Psoas muscle (tissue), 8 donors: ENCODE measurements at places on chromosomes 11 and 22. TPM values are rescaled to one million over a fixed set of nuclear protein-coding genes. Genes with fewer than 3 reads are reported as not detected.

- H3K27ac ChIP-seq, result no peak overlapping the region
- H3K4me3 ChIP-seq, result no peak overlapping the region
- DNase-seq, result peak; percentile 13
- no peaks in the 10 kb centered on the region for H3K27me3 ChIP-seq
Observed at GRCh38 chr11:69666752-69667536, 8.2 kb downstream of the LTO1 start.

DNA sequence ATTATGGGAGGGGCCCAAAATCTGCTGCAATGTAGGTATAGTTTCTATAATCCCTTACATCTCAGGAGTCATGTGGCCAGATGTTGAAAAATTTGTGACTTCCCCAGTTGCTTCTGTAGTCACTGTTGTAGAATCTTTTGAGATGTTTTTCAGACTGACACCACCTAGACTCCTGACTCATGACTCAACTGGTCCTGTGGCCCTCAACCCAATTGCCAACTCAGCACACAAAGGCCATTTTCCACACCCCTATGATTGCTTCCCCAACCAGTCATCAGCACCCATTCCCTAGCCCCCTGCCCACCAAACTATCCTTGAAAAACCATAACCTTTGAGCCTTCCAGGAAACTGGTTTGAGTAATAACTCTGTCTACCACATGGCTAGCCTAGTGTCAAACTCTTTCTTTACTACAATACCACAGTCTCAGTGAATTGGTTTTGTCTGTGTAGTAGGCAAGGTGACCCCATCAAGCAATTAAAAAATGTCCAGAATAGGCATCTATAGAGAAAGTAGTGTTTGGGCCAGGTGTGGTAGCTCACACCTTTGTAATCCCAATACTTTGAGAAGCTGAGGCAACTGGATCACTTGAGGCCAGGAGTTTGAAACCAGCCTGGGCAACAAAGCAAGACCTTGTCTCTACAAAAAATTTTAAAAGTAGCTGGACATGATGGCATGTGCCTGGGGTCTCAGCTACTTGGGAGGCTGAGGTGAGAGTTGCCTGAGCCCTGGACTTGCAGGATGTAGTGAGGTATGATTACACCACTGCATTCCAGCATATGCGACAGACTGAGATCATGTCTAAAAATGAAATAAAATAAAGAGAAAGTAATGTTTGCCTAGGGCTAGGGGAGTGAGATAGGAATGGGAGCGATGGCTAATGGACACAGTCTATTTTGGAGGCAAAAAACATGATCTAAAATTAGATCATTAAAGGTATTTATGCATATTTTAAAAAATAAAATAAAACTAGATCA is 24.1 kb upstream of the FEZ1 start:
- H3K36me3 ChIP-seq, result no peaks in the 10 kb centered on the region
- H3K4me1 ChIP-seq, result no peaks in the 10 kb centered on the region

GRCh38 chr22:38890377-38890776 is 18.4 kb upstream of the CBX6 start:
- H3K36me3 ChIP-seq, result no peaks in the 10 kb centered on the region
- no peak for DNase-seq
- peaks cover 28% of the 10 kb centered on the region for H3K27me3 ChIP-seq
- H3K27ac ChIP-seq, result no peak overlapping the region
- no peak overlapping the region for H3K4me3 ChIP-seq
- no peaks in the 10 kb centered on the region for H3K4me1 ChIP-seq

The GRIK4 gene
- total RNA-seq, result not detected

The CD248 gene
- total RNA-seq, result 10.7 TPM
